ENCODE measurements at places on chromosomes 12 and 14.
A peak's percentile ranks its signal among the peaks of the same experiment; 100 is the strongest.

DNA sequence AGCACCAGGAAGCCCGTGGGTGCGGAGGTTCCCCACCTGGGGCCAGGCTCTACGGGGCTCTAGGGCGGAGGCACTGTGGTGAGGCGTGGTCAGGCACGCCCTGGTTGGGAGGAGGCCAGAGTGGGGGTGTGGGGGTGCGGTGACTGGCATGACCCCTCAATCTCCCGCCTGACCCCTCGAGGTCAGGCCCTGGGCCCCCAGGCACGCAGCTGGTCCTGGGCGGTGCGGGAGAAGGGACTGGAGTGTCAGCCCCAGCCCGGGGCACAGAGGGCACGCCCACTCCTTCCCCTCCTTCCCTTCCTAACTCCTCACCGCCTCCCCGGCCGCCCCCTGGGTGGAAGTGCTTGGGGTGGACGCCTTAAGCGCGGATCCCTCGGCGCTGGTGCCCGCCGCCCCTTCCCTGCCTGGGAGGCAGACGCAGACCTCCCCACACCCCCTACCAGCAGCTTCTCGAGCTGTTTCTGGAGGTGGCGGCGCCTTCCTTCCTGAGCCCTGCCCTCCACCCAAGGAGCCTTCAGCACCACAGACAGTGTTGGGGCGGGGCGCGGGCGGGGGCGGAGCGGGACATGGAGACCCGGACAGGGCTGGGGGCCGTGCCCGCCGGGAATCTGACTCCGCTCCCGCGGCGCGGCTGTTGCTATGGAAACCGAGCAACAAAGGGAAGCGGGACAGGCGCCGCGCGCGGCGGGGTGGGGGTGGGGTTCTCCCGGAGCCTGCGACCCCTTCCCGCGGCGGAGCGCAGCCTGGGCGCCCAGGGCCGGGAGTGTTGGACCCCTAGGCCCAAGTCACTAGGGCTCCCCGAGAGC lies 741 bp upstream of the CRIP2 start:
- DNase-seq = peak; percentile 90

DNA sequence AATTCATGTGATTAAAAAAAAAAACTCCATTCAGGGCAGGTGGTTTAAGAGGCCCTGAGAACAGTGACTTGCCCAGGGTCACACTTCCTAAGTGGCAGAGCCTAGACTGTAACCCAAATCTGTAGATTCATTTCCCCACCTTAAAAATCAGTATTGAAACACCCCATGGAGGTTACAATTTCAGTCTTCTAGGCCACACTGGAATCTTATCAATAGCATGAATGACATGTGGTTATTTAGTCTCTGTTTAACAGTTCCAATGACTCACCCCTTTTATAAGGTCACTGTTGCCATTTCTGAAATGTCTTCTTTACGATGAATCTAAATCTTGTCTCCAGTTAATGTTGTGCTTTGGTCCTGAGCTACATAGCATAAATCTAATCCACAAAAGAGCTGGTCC lies 262.3 kb upstream of the GRIP1 start:
- DNase-seq = no peak

DNA sequence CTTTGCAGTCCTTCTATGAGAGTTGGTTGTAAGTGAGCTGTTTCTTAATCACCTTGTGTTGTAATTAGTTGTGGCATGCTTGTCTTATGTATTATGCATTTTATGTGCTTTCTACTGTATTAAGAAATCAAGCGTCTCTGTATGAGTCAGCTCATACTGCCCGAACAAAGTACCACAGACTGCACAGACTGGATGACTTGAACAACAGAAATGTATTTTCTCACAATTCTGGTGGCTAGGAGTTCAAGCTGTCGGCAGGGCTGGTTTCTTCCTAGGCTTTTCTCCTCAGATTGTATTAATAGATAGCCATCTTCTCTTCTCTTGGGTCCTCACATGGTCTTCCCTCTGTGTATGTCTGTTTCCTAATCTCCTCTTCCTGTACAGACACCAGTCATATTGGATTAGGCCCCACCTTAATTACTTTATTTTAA lies 77.7 kb downstream of the FLRT2 start:
- no peak for DNase-seq

DNA sequence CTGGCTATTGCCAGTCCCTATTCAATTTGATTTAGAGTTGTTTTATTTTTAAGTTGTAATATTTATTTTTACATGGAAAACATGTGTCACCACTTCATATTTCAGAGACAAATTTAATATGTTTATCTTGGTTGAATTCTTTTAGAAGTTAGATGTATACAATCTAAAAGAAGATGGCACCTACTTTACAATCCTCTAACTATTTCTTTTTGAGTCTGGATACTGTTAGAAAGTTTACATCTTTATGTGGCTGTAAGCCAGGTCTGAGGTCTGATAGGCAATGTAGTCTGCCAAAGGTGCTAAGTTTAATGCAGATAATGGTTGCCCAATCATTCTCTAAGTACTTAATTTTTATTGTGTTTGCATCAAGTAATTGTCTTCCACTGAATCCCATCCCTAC lies 7.2 kb upstream of the LMO3 start:
- no peak for DNase-seq

- no peak for DNase-seq
Measured at GRCh38 chr14:73753887-73754795, 40.0 kb upstream of the PNMA1 start.

GRCh38 chr12:54364413-54364812 lies at the start of gene GPR84:
TSS of gene GPR84 (minus strand) at chr12:54364486. CDS start at chr12:54363851, 635 bp downstream.
- no peak for DNase-seq

DNA sequence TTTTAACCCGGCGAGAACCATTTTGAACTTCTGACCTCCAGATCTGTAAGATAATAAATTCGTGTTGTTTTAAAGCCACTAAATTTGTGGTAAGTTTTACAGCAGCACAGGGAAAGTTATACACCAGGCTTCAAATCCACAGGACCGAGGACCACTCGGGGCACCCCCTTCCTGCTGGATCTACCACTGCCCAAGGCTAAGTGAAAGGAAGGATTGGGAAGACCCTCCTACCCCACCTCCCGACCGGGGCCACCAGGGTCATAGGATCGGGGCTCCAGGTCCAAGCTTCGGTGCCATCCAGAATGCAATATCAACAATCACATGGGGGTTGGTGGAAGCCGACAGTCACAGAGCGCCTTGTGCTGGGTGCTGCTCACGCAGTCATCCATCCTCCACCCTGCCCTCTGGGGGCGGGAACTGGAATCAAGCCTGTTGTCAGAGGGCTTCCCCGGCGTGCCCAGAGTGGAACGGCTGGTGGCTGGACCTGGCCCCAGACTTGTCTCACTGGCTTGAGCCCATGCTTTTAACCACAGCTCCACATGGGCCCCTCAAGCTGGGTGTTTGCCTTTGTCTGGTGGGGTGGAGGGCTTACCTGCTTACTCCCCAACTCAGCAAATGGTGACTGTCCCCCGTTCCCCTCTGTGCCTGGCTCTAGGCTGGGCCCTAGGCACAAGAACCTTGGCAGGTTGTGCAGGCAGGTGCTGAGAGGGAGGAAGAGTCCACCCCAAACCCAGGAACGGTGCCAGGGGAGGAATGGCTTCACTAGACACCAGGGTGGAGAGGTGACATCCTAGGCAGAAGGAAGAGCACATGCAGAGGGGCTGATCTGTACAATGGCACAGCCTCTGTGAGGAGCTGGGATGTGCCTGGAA lies 180.3 kb upstream of the RTL1 start:
- no peak for DNase-seq

DNA sequence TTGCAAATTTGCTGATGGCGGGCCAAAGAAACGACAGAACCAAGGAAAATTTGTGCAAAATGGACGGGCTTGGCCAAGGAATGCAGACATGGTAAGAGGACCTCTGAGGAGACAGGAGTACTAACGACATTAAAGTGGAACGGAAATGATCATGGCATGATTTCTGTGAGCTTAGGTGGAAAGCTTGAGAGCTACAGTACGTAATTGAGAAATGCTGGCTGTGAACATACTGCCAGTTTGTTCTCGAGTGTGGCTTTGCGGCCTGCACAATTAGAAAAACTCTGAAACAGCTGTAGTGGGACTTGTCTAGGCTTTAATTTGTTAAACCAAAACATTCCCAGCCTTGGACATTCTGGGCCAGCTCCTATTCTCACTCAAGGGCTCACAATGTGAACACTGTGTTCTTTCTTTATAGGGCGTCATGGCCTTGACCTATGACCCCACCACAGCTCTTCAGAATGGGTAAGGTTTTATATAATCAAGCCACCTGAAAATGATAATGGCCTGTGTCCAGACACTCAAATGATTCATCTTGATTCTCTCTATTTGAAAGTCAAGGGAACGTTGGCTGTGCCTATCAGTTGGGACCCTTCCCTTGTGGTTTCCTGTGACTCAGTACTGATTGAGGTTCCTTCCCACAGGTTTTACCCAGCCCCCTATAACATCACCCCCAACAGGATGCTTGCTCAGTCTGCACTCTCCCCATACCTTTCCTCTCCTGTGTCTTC lies 48.5 kb downstream of the BAZ2A start:
- no peak for DNase-seq
